ENCODE measurements at places on chromosomes 4 and X.

GRCh38 chrX:139759637-139760036 lies 51.7 kb upstream of the MCF2 start:
- DNase-seq: no peak

GRCh38 chr4:170853422-170854021 lies 763.8 kb upstream of the AADAT start:
- DNase-seq: no peak

DNA sequence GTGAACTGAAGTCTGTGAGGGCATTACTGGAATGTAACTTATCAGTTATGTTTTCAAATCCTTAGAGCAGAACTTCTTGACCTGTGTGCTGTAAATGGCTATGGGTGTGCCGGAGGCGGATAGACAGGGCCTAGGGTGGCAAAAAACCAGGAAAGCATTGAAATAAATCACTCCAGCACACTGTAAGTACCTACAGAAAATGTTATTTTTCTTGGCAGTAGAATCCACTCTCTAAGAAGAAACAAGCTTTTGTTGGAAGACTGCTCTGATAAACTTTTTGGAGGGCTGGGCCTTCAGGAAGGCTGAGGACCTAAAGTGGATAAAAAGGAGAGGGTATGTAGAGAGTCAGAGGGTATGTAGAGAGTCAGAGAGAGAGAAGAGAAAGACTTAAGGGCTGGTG lies 14.9 kb downstream of the CPE start:
- DNase-seq: no peak

- DNase-seq: no peak
These were observed 197.8 kb downstream of the PALLD start for GRCh38 chr4:168694667-168695066.

DNA sequence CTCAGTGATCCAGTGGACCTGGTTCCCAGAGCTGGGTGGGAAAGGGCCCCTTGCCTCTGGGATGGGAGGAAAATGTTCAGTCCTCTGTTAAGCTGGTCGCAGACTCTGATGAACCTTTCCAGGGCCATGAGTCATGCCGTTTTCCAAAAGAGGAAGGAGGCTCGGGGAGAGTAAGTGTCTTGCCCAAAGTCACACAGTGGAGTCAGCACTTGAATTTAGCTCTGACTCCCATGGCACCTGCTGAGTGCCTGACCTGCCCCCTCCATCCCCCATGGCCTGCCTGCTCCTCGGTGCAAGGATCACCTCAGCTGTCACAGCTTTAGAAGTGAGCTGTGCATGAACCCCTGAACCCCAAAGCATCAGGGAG lies 14.0 kb upstream of the KIAA0232 start:
- DNase-seq: peak; percentile 77

DNA sequence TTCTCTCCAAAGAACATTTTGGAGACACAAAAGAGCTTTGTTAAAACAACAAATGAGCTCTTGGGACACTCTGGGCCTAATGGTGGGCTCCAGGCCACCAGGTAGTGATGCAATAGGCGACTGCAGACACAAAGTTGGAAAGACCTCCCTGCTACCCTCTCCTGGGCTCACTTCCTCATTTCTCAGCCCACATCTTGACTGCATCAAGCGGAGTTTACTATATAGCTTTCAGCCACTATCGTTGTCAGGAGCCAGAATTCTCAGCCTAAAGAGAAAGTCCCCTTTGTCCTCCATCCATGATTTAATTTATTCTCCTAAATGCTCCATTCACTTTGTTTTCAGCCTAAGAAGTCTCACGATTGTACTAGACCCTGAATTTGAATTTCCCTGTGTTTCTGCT lies 114.9 kb downstream of the EFHC2 start:
- DNase-seq: no peak
